NT2/D1 (cell line): ENCODE measurements at places on chromosomes 7 and 10.
A peak's percentile ranks its signal among the peaks of the same experiment; 100 is the strongest.

GRCh38 chr10:74213571-74214162 lies 62.6 kb downstream of the ADK start:
- DNase-seq, result no peak

DNA sequence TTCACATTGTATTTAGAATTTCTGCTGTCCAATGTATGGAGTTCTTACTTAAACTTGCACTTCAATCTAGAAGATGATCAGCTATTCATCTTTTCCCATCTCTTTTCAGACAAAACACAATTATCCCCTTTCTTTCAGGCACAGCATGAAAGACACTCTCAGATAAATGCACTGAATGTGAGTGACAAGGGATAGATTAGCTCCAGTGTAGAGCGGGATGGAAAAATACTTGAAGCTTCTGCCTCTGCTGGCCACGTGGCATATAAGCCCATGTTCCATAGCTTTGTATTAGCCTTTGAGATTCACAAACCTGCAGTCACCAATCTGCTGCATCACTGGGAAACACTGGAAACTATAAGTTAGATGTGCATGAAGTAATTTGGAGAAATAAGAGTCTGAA lies 162.2 kb upstream of the FAM3C start:
- no peak for DNase-seq

DNA sequence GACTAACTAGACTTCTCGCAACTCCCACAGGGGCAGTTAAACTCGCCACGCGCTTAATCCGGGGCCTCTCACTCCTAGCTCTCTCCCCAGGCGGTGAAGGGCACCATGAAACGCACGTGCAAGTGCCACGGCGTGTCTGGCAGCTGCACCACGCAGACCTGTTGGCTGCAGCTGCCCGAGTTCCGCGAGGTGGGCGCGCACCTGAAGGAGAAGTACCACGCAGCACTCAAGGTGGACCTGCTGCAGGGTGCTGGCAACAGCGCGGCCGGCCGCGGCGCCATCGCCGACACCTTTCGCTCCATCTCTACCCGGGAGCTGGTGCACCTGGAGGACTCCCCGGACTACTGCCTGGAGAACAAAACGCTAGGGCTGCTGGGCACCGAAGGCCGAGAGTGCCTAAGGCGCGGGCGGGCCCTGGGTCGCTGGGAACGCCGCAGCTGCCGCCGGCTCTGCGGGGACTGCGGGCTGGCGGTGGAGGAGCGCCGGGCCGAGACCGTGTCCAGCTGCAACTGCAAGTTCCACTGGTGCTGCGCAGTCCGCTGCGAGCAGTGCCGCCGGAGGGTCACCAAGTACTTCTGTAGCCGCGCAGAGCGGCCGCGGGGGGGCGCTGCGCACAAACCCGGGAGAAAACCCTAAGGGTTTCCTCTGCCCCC lies 19.5 kb downstream of the WNT8B start:
- peak; percentile 61 for DNase-seq

DNA sequence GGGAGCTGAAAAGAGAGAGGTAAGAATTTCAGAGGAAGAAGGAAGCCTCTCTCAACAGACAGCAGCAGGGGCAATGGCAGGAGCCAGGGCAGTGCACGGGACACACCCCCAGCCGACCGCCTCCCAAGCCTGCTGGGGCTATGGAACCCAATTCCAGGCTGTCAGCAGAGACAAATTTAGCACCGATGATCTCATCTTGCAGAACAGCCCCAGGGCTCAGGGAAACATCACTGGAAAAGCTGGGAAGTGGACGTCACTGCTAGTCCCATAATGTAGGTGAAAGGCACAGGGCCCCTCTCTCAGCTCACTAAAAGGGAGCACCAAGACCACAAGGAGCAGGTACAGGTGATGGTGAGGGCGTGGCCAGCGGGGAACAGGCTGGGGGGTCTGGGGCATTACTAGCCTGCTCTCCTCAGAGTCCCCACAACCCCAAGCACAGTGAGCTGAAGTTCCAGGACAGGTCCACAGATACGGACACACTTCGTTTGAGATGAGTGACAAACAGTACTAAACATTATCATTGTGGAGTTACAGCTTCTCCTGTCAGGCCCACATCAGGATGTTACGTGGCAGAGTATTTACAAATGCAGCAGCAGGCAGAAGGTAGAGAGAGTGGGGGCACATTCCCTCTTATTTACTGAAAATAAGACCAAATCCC lies 103.7 kb downstream of the PLXNA4 start:
- peak; percentile 22 for DNase-seq

GRCh38 chr10:119542357-119542987 lies at the start of gene RGS10:
Gene RGS10 (minus strand): TSS chr10:119542719. CDS start chr10:119542638, 81 bp downstream.
- no peak for DNase-seq
